Left cardiac atrium (tissue), 4 donors: ENCODE measurements at places on chromosomes 2 and 18. TPM values are rescaled to one million over a fixed set of nuclear protein-coding genes. Genes with fewer than 3 reads are reported as not detected.
A peak's percentile ranks its signal among the peaks of the same experiment; 100 is the strongest.

The MERTK gene
- total RNA-seq: 11.8 TPM

The CTIF gene
- total RNA-seq: 70.6 TPM

The TUBA3E gene
- total RNA-seq: 6.0 TPM

DNA sequence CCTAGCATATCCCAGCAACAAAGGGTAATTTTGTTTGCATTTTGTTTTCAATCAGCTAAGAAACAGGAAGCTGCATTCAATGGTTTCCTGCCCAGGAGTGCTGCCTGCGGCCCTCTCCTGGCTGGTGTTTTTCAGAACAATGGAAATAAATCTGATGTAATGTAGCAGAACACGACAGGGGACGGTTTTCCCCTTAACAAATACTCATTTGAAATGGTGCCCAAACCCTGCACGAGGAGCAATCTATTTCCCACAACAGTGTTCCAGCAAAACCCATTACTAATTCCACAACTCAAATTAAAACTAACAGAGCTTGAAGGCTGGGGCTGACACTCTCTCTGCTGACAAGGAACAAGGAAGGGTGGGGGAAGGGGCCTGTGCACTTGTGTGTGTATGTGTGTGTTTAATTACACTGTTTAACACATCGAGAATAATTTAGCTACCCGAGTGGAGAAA lies 8.7 kb downstream of the CAPN13 start:
- no peak for DNase-seq

GRCh38 chr2:12313445-12314126 lies 403.1 kb upstream of the TRIB2 start:
- DNase-seq: no peak

GRCh38 chr2:9010866-9011265 lies 7.4 kb upstream of the MBOAT2 start:
- DNase-seq: no peak

DNA sequence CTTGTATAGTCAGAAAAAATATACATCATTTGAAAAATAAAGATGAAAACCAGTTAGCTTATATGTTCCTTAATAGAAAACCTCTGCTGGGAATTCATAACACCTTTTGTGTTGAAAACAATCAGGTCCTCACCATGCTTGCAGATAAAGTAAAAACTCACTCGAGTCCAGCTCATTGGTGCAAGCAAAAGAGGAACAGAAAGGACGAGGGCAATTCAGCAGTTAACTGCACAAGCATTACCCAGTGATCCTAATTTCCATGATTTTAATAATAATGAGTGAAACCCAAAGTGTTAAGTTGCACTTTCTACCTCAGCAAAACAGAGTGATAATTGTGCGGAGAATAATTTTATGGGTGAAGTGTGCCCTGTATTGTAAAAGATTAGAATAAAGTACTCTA lies 839.9 kb downstream of the BCL11A start:
- no peak for DNase-seq

- no peak for DNase-seq
Measured at GRCh38 chr2:72921853-72922252, 4.5 kb downstream of the EMX1 start.

DNA sequence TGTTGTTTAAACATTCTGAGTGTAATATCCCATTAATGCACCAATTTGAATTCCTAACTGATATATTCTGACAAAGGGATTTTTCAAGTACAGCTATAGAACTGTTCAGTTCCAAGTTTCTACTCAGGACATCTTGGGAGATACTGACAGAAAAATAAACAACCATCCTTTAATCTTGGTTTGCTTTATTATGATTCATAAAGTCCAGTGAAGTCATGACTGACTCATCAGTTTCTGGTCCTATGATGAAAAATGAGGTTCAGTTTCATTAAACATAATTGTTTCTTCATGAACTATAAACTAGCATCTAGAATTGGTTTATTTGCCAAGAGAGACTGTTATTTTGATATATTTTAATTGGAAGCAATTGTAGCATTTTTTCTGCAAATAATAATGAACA lies 896.2 kb downstream of the CCDC85A start:
- DNase-seq: no peak

DNA sequence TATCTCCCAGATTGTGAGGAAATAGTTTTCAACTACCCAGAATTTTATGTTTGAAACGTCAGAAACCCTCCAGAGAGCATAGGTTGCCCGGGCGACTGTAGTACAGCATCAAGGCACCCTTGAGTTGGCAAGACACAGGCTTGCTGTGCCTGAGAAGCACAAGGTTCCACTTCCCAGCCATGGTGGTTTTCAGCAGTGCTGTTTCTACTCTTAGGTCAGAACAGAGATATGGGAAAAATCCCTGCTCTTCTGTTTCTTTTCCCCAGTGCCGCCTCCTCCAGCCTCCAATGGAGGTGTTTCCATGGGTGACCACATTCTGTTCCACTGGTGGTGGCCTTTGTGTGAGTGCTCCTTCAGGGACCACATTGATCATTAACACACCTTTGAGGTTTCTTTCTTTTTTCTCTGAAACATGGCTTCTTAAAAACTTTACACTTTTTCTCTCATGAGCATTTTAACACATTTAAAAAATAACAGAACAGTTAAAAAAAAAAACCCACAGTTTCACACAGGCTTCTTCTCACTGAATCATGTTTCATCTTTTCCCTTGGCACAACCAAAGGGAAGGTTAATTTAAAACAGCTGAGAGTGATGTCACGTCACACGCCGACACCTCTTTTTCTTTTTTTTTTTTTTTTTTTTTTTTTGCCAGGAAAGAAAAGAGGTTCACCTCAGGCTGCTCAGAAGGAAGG lies 229.3 kb upstream of the HDAC4 start:
- DNase-seq: no peak

GRCh38 chr18:79863161-79864005 lies 65.6 kb downstream of the KCNG2 start:
- DNase-seq: no peak

DNA sequence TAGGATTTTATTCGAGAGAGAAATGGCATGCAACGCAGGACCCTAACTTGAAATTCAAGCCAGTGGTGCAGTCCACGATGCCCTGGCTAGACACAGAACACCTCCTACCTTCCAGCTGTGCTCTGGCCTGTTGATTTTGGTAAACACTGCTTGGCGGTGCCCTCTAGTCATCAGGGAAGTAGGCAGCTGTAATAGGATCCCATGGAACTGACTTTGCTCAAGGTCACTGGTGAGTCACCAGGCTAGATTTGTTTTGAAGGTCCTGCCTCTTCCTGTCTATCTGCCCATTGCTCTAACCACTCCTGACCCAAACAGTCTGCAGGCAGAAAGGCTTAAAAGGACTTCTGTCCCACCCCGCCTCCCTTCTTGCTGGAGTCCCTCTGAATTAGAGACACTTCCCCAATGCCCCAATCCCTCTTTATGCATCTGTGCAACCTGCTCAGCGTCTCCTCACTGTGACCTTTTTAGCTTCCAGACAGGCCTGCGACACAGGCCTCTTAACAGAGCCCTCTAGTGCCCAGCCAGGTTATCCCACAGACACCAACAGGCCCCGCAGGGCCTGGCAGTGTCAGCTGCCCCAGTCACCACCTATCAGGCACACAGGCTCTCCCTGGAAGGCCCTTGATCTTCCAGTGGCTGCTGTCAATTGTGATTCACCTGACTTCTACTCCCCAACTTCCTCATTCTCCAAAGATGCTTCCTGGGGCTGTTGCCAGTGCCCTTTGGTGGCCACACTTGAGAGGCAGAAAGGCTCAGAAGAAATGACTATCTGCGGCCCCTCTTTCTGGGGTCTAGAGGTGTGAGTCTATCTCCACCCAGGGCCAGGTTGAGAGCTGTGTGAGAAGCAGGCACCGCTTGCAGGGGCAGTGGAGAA lies 5.2 kb downstream of the TMEM127 start:
- peak; percentile 60 for DNase-seq

DNA sequence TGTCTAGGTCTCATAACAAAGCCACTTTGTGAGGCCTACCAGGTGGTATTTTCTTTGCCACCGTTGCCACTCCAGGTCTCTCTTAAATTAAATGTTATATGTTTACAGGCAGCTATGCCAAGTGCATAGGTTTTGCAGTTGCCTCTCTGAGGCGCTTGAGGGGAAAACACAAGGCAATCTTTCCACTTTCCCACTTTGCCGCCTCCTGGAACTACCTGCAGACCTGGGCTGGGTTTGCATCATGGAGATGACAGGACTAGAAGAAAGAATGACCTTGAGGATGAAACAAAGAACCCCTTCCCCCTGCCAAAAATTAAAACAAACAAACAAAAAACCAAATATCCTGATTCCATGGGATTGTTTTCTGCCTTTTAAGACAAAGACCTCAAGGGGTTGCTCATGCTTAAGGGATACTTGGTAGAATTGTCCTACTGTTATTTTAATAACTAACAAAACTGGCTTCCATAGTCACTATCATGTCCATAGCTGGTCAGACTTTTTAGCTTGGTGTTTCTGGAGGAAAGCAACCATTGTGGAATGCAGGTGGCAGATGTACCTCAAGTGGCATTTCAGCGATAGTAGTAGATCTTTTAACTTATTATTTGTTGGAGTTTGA lies 159.9 kb downstream of the PRPF40A start:
- DNase-seq: no peak

DNA sequence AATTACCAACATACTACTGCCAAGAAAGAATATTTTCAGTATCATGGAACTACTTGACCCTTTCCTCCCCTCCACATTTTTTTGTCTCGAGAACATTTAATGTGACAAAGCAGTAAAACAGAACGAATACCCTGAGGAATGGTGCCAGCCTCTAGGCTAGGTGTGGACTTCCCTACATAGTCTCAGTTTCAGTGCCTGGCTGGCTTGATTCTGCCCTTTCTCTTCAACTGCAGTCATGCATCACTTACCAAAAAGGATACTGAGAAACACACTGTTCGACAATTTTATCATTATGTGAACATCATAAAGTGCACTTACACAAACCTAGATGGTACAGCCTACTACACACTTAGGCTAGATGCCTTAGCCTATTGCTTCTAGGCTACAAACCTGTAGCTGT lies 305.3 kb upstream of the HNRNPA3 start:
- DNase-seq: no peak
